NCI-H748 treated with DMSO at 0.1 percent for 48 hours (cell line): ENCODE measurements at places on chromosomes 1 and 21.

DNA sequence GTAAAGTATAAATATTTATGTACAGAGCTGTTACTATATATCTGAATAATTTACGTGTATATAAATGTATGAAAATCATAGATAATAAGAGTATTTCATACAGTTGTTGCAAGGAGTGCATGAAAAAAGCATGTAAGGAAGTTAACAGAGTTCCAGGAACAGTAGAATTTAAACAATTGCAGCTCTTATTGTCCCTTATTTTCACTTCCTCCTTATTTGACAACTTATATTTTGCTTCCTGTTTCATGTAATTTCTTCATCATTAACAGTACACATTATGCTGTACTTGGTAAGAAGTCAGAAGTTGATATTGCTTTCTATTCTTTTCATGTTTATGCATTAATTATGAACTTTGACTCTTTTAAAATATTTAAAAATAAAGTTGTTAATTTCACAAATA lies 681.5 kb downstream of the LRRIQ3 start:
- DNase-seq = no peak

GRCh38 chr1:14724246-14724645 lies 125.8 kb downstream of the KAZN start:
- DNase-seq = no peak

DNA sequence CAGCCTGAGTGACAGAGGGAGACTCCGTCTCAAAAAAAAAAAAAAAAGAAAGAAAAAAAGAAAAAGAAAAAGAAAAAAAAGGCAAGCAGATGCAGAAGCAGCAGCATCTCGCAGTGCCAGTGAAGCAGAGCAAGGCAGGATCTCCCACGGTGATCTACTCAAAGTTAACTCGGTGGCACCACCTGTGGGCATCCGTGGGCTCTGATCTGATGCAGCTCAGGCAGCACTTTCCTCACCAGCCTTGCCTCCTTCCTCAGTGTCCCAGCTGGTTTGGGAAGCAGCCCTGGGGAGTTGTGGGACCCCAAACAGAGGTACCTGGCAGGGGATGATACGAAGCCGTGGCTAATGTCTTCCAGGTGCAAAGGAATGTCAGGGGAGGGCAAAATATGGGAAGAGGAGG lies 104.3 kb upstream of the KRTAP19-8 start:
- DNase-seq = no peak

GRCh38 chr1:110233861-110234260 lies 23.7 kb downstream of the KCNC4 start:
- no peak for DNase-seq

DNA sequence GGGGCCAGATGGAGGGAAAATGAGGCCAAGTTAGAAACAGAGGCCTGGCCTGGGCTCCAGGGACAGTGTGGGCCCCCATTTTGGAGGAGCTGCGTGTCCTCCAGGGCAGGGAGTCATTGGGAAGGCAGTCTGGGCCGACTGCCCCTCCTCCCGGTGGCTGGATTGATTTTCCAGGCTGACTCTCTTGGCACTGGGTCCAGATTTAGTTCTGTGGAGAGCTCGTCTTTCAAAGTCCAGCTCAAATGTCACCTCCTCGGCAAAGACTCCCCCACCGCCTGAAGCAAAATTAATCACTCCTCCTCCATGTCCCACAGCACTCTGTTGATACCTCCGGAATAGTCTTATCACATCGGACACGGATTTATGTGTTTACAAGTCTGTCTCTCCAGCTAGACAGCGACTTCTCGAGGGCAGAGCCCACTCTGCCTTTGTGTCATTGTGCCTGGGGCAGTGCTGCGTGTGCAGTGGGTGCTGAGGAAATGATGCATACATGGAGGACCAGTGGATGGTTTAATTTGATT lies 175.1 kb downstream of the CAMTA1 start:
- DNase-seq = no peak

GRCh38 chr1:220348211-220348610 lies 76.0 kb upstream of the RAB3GAP2 start:
- no peak for DNase-seq
